ENCODE measurements at places on chromosomes 7 and 10.
A peak's percentile ranks its signal among the peaks of the same experiment; 100 is the strongest.

- no peak for DNase-seq
Observed at GRCh38 chr7:317643-318405, 27.9 kb downstream of the FOXL3 start.

DNA sequence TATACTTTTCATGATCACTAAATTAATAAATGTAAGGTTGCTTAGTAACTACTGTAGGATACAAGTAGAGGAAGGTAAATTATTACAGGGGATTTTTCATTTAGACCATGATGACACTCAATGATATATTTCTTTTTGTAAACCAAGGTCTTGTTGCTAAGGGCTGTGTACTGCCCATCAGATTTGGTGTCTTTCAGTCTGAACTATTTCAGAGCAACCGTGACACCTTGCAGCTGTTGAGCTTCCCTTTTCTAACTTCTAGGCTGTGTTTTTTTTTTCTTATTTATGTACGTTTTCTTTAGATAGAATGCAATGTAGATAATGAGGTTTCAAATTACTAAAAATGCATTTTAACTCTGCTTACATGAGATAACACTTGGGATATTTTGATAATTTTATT is 292.0 kb upstream of the MBL2 start:
- no peak for DNase-seq

DNA sequence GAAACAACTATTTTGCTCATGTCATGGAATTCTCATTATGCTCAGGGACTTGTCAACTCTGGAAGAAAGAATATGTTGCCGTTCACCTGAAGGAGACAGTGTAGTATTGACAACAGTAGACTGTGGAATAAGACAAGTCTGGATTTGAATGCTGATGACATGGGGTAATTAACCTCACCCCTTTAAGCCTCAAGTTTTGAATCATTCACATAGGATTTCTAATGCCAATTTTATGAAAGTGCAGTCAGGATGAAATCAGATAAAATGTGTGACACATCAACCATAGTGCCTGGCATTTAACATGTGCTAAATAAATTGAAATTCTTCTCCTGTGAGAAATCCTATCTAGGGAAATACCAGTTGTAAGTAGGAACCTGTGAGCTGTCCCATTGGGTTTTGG is 305.8 kb downstream of the KIF20B start:
- DNase-seq, result peak; percentile 61

DNA sequence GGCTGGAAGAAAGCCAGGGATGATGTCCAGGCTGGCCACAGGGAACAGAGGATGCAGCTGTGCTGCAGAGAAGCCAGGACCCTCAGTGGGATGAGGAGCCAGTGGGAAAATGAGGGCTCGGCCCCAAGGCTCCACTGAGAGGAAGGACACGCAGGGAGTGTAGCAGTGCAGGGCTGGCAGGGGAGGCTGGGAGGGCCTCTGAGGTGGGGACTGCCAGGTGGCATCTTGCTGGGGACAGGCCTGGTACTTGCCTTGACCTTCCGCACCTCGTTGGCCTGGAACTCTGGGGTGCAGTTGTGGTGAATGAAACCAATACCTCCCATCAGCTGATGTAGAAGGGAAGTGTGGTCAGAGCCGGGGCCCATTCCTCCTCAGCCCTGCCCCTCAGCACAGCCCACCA is 9.2 kb downstream of the IMPDH1 start:
- DNase-seq, result no peak

DNA sequence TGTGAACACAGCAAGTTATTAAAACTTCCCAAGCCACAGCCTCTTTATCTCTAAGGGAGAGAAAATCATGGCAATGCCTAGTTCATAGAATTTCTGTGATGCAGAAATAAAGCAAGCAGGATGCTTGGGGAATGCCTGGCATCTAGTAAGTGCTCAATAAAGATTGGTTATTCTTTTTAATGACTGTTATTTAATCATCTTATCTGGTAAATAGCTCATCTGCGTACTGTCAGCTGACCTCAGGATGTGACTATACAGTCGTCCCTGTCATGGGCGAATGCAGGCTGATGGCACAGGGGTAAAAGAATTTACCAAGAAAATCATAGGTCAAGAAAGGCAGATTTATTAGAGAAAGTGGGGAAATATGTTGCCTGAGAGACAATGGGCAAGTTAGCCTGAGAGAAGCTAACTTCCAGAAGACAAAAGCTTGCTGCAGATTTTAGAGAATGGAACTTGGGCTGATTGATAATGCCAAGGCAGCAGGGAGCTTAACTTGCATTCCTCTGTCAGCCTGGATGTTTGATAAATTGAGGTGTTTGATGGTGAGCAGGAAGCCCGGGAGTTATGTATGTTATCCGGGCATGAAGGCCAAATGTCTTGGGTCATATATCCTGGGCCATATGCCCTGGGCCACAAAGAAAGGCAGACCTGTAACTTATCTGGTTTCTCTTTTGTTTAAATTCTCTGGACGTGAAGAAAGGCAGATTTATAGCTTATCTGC is 126.0 kb downstream of the KCNMA1 start:
- DNase-seq, result peak; percentile 44

- DNase-seq, result no peak
Observed at GRCh38 chr7:155585951-155586350, 39.6 kb upstream of the CNPY1 start.

GRCh38 chr10:105759669-105760068 is 1118.6 kb downstream of the SORCS3 start:
- DNase-seq, result no peak

DNA sequence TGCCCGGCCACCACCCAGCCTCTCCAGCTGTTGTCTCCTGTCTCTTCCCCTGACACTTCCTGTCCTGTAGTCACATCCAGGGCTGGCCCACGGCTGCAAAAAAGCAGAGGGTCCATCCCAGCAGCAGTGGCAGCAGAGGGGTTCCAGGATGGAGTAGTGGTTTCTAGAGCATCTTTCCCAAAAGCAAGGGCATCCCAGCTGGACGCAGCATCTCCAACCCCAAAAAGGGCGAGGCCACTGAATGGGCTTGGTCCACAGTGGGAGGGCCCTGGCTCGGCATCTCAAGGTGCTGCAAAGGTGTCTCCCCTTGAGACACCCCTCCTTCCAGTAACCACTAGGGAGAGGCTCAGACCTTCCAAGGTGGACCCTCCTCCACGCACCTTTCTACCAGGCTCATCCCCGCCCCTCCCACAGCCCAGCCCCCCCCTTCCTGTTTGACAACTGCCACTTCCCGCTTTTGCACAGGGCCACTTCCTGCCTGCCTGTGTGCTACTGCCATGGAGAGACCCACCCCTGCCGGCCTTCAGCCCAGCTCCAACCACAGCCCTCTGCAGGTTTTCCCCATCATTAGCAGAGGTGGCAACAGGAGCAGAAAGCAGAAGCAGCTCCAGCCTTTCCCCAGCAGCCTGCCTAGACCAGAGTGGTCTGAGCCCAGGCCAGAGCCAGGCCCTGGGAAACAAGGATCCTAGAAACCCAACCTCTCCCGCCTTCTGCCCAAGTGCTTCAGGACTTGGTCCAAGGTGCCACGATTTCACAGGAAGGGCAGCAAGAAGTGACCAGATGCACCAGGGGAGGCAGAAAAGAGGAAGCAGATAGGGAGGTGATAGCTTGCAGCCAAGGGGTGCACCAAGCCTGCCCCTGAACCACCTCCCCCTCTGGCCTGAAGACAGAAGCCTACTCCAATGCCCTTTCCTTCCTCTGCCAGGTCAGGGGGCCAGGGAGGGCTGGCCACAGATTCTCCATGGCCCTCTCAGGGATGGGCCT is 8.6 kb downstream of the CAMK2G start:
- DNase-seq, result no peak

DNA sequence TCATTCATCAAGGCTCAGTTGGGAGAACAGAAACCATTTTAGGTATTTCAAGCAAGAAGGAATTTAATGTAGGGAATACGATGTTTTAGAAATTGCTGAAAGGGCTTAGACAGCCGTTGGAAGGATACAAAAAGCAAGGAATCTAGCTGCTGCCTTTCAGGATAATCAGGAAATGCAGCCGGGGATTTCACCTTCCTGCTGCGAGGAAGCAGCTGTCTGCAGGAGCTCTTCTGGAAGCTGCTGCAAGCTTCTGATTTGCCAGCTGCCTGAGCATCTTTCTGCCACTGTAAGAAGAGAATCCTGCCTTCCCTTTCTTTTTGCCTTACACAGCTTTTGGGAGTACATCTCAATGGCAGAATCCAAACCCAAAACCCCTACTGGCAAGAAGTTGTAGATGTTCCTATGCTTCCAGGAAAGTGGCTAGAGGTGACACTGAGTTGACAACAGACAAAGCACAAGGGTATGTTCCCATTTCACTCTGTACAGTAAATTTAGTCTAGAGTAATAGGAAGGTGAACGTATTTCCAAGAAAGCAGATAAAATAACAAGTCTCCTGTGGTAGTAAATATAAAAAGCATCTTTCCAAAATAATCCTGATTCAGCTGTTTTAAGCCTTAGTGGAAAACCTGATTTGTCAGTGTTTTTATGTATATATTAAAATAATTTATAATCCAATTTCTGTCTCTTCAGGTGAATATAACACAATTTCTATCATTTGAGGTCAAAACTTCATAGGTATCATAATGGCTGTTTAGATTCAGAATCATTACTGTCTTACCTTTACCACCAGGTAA is 148.4 kb upstream of the LRGUK start:
- DNase-seq, result no peak

GRCh38 chr10:45006276-45007030 is 5.7 kb downstream of the ZNF22 start:
- no peak for DNase-seq

GRCh38 chr7:36161996-36162395 is 8.9 kb downstream of the EEPD1 start:
- DNase-seq, result no peak

- DNase-seq, result no peak
Observed at GRCh38 chr7:157683747-157684156, 346.9 kb downstream of the DNAJB6 start.

DNA sequence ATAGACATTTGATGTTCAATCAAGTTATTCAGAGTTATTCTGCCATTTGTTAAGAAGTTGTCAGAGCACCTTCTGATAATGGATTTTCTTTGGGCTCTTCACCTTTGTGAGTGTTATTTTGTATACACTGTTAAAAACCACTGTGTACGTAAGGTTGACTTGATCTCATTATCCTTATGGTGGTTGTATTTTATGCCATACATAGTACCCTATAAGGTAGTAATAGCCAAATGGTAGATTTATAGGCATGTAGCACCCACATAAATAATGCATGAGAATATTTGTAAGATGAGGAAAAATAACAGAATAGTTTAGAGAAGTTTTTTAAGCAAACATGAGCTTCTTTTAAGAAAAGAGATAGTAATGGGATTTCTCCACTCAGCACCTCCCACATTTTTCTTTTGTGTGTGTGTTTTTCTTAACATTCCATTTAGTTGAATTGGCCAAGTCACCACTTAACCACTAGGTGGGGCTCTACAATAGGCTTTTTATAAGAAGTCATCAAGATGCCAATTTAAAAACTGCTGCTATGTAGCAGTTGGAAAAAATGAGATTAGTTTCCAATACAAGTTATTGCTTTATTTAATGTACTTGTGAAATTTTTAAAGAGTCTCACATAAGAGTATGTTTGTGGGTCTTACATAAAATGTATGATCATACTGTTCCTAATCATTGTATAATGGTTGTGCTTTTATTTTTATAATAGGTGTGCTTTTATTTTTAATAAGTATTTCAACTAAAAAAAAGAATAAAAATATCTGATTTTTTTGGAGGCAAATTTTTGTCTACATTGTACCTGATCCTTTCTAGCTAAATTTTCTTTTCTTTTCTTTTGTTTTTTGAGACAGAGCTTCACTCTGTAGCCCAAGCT is 41.1 kb upstream of the STMP1 start:
- peak; percentile 84 for DNase-seq

DNA sequence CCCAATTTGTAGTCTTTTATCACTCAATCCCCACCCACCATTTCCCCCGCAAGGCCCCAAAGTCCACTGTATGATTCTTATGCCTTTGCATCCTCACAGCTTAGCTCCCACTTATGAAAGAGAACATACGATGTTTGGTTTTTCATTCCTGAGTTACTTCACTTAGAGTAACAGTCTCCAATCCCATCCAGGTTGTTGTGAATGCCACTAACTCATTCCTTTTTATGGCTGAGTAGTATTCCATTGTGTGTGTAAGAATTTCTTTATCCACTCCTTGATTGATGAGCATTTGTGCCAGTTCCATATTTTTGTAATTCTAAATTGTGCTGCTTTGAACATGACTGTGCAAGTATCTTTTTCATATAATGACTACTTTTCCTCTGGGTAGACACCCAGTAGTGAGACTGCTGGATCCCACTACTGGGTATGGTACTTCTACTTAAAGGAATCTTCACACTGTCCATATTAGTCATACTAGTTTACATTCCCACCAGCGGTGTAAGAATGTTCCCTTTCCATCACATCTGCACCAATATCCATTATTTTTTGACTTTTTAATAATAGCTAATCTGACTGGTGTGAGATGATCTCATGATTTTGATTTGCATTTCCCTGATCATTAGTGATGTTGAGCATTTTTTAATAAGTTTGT is 152.6 kb downstream of the JMJD1C start:
- DNase-seq, result no peak

- no peak for DNase-seq
Observed at GRCh38 chr10:61989995-61990760, 88.7 kb downstream of the ARID5B start.

DNA sequence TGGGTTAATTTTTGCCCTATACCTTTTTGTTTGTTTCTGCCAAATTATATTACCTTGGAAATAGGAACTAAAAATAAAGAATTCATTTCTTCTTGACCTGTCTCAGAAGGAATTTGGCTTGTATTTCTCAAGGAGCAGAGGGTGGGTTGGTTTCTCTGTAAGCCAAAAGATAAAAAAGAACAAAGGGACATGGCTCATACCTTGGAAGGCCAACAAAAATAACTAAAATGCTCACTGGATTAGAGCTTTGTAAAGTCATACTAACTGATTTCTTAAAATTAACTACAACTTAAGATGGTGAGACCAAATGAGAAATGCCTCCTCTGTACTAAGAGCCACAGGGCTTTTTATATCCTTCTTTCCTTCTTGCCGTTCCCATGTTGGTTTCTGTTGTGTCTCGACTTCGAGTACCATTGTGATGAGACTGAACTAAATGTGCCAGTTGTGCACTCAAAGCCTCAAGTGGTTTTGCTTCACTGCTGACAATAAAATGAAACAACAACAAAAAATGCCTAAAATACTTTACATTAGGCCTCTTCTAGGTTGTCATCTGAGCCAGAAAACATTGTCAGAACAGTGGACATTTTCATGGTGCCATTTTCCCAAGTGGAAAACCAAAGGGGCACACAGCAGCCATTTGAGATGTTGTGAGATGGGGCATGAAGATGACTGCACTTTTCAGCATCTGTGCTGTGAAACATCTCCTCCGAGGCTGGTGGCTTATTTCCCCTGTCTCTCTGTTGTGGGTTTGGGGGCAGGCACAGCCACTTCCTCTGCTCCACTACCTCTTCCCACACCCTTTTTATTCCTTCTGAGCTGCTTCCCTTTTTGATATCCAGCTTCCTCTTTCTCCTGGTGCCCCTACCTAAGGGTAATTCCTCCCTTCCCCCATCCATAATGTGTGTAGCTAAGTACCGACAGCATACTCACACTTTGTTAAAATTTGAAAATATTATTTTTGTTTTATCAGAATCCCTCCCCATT is 51.8 kb upstream of the AGR3 start:
- no peak for DNase-seq

All from EL (cell line).